ENCODE measurements at places on chromosomes 4 and X.

DNA sequence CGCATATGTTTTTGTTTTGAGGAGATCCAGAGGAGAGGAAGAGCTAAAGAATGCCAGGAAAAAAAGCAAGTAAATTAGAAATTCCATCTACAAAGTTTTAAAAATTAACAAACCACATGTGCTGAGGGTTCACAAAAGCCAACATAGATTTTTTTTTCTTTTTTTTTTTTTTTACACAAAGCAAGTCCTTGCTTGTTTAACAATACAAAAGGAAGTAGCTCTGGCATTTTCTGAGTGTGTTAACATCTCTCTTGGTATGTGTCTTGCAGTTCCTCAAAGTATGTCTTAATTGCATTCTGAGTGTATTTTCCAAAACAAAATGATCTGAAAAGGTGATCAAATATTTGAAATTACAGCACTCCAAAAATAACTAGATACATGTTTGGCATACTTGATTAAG lies 1682.7 kb upstream of the AGA start:
- no peak for DNase-seq

DNA sequence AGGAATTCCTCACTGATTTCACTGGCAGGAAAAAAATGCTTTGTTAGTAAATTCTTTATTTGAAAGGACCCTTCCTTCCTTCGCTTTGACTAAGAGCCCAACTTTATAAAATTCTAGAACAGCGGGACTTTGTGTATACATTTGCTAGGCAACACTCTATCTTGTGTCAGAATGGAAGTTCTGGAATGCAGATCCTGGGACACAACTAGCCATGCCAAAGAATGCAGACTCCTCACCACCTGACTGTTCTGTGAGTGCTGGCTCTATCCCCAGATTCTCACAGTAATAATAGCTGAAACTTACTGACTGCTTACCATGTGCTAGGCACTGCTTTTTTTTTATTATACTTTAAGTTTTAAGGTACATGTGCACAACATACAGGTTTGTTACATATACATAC lies 73.3 kb upstream of the ZDHHC15 start:
- DNase-seq: no peak

DNA sequence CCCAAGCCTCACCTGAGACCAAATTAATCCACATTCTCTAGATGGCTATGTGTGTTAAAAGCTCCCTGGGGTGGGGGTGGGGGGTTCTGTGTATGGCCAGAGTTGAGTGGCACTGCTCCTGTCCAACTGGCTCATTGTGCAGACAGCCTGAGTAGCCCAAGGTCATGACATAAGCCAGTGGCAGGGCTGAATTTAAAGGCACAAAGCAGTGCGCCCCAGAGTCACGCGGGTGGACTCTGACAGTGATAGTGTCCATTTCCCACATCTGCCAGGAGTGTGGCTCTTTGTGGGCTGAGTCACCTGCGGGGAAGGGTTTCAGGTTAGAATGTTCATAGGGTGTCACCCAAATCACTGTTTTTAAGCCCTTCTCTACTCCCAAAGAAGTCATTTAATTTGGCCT lies 45.4 kb downstream of the SCD5 start:
- no peak for DNase-seq

DNA sequence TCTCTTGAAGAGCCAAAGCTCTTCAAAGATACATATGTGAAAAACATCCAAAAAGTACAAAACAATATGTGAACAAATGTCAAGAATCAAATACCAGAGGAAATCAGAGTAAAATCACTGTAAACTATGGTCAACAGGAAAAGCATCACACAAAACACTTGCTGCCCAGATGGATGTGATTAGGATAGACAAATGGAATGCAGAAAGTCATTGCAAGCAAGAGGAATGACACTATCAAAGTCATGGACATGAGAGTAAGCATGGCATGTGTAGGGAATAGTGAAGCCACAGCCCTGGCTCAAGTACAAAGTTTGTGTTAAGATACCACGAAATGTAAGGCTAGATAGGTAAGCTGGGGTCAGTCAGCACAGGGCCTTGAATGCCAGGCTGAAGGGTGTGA lies 37.7 kb downstream of the CLDN2 start:
- no peak for DNase-seq

DNA sequence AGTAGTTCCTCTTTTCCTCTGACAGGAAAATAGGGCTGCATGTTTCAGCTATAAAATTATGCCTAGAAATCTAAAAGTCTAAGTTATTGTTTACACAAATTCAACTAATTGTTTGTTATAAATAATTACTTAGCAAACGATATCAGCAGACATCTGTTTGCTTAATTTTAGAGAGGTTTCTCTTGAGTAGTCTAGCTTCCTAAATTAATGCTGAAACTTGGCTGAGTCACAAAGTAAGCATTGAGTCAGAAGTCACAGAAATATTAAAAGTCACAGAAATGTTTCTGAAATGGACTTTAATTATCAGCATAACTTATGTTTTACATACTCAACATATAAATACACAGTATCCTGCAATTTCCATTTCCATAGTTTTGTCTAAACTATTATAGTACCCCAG lies 1044.0 kb downstream of the CCSER1 start:
- no peak for DNase-seq

- DNase-seq: no peak
Observed at GRCh38 chr4:188714907-188715306, 575.7 kb downstream of the TRIML1 start.

DNA sequence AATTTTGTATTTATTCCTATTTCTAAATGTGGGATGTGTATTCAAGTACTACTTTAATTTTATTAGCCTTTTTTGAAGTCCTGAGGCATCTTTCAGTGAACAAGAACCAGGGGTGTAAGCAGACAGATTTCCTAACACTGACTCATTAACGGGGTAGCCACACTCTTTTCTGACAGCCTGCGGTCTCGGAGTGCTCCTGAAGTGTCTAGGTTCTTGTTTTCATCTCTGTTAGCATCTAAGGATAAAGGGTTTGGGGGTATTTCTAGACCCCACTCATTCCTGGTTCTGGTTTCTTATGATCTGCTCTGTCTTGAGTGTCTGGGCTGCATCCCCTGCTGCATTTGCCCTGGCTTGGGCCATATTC lies 71.9 kb downstream of the GC start:
- no peak for DNase-seq

GRCh38 chr4:148366251-148366650 lies 76.0 kb downstream of the NR3C2 start:
- DNase-seq: no peak

- DNase-seq: no peak
Observed at GRCh38 chrX:130171446-130172126, at the start of gene RAB33A. TSS of gene RAB33A (plus strand) at chrX:130171962. CDS start at chrX:130172063, 101 bp downstream.

GRCh38 chr4:74327762-74328161 lies 19.5 kb downstream of the EPGN start:
- no peak for DNase-seq

DNA sequence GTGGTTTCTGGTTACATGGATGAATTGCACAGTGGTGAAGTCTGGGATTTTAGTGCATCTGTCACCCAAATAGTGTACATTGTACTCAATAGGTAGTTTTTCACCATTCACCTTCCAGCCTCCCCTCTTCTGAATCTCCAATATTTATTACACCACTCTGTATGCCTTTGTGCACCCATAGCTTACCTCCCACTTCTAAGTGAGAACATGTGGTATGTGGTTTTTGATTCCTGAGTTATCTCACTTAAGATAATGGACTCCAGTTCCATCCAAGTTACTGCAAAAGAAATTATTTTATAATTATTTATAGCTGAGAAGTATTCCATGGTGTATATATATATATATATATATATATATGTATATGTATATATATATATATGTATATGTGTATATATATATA lies 155.8 kb downstream of the HHIP start:
- no peak for DNase-seq

- no peak for DNase-seq
Observed at GRCh38 chr4:186234367-186234766, 7.1 kb downstream of the KLKB1 start.

GRCh38 chr4:8427761-8428287 lies 12.7 kb downstream of the ACOX3 start:
- DNase-seq: peak; percentile 31

DNA sequence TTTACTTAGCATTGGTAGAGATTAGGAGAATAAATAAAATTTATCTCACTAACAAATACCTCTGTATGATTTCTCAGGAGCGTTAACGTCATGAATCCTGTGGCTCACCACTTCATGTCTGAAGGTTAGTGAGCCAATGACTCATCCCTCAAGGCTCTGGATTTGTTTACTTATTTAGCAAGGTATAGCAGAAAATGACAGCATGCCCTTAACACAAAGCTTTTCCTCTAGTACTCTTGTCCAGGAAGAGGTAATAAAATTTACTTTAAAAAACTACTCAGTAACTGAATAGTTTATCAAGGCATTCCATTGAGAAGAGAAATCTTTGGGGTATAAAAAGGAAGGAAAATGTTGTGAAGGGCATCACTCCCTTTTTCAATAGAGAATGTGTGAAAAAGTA lies 823.8 kb downstream of the CCSER1 start:
- no peak for DNase-seq

DNA sequence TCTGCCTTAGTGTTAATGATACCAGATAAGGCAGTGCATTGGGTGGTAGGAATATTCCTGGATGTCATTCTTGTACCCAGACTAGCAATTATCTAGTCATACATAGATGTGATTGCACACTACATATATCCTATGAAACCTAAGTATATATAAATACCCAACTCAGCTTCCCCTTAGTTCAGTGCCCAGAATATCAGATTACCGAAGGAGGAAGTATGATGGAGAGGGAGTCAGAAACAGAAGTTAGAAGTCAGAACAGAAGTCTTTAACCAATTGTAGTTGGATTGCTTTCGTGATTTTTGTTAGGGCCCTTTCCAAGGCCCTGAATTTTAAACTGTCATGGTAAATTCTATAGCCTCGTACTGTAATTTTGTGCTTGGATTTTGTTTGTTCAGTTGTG lies 42.9 kb downstream of the MOB1B start:
- DNase-seq: peak; percentile 20

GRCh38 chr4:8472158-8472688 lies 31.6 kb downstream of the TRMT44 start:
- no peak for DNase-seq

GRCh38 chr4:184649026-184649970 lies at the start of the genes CASP3 and PRIMPOL:
TSS of gene CASP3 (minus strand) at chr4:184649447. CDS start at chr4:184638453, 10,994 bp downstream.
TSS of gene PRIMPOL (plus strand) at chr4:184649738. CDS start at chr4:184657141, 7,403 bp downstream.
- DNase-seq: peak; percentile 75

DNA sequence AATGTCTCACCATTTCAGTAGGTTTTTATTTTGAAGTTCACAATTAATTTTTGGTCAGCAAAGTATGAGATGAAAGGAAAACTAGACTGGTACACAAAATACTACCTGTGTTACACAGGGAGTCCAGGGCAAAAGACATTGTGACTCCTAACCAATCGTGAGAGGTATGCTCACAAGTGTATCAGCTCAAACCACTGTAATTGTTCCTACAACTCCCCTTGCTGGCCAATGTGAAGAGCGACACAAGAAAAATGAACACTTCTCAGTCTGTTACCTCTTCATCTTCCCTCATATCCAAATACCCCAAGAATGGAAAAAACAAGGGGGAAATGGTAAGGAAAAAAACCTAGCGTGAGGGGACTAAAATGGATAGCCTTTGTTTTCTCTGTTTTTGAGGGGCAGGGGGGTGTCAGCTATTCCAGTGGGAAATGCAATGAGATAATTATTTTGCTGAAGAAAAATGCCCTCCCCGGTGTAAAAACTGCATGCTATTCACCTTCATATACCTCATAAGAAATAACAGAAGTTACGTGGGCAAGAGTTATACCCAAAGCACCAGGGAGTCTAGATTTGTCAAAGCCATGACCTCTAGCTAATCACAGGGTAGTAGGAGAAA lies 30.6 kb upstream of the NSUN7 start:
- no peak for DNase-seq

GRCh38 chr4:161657616-161658015 lies 506.2 kb downstream of the FSTL5 start:
- no peak for DNase-seq

GRCh38 chr4:181959121-181959520 lies 284.1 kb upstream of the TENM3 start:
- no peak for DNase-seq

GRCh38 chrX:70168238-70169188 lies 8.8 kb upstream of the DGAT2L6 start:
- no peak for DNase-seq

GRCh38 chr4:170139764-170140163 lies 50.0 kb upstream of the AADAT start:
- DNase-seq: no peak
